ENCODE measurements at places on chromosomes 5 and 9. TPM values are rescaled to one million over a fixed set of nuclear protein-coding genes. Genes with fewer than 3 reads are reported as not detected.

The ADAMTS16 gene
- 1.4 TPM for total RNA-seq

DNA sequence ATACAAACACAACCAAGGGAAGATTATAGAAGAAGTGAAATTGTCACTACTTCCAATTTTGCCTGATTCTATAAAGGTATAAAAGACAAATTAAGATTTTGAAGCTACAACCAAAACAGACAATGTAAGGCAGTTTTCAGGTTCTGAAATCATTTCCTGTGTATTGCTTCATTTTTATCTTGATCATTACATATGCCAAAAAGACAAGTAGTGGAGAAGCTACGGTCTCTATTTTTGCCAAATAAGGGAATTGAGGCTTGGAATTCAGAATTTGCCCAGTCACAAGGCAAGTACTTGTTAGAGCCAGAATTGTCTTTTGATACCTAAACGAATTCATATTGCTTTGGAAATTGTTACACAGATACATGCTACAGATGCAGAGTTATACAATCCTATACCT lies 20.6 kb downstream of the EDIL3 start:
- no peak for ATAC-seq

- peak; percentile 40 for ATAC-seq
Observed at GRCh38 chr5:9212605-9213004, 333.3 kb downstream of the SEMA5A start.

The FAM169A gene
- total RNA-seq: 24.8 TPM

The NTRK2 gene
- total RNA-seq: 16.5 TPM

- no peak for ATAC-seq
Observed at GRCh38 chr5:102886586-102886985, 131.5 kb downstream of the PAM start.

DNA sequence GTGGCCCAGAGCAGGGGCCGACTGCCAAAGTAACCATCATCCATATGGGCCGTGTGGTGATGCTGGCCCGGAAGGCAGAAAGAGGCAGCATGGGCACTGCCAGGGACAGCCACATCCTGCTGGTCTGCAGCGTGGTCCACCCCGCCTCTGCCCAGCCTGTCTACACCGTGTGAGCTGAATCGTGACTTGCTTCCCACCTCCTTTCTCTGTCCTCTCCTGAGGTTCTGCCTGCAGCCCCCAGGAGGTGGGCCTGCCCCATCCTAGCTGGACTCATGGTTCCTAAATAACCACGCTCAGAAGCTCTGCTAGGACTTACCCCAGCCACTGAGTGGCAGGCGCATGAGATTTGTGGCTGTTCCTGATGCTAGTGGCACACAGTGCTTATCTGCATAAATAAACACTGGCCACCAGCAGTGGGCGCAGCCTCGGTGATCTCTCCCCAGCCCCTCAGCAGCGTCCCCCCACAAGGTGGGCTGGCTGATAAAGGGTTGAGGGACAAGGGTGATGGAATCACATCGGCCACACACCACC lies 22.6 kb upstream of the SUSD3 start:
- ATAC-seq: no peak

The SLC28A3 gene
- total RNA-seq: 0.31 TPM

DNA sequence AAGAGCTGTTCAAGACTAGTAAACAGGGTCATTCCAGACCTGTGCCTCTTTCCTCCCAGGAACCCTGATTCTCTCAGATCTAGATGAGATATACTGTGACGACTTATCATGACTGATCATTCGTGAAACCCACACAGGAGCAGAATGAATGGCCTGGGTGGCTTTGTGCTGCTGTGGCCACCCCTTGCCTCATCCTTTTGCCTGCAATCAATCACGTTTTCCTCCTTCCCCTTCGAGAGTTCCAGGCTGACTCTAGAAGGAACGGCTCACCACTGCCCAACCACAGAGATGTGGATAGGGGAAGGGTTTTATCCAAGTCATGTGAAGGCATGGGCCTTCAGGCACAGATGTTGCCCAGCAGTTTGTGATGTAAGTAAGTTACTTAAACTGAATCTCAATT lies 5.8 kb downstream of the ANXA6 start:
- no peak for ATAC-seq

DNA sequence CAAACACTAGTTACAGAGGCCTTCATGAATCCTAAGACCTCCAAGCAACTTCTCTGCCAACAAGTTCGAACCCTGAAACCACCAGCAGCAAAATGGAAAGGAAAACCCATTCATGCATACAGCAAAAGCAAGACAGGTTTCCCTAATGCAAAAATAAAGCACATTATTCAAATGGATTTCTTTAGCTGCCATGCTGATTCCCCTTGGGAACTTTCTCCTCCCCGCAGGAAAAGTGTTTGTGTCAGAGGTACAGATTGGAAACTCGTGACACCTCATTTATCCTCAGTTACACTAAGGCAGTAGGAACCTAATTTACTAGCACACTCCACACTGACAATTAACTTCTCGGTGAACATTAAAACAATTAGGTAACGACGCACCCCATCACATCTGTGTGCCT lies 63.4 kb downstream of the TLE1 start:
- ATAC-seq: no peak

DNA sequence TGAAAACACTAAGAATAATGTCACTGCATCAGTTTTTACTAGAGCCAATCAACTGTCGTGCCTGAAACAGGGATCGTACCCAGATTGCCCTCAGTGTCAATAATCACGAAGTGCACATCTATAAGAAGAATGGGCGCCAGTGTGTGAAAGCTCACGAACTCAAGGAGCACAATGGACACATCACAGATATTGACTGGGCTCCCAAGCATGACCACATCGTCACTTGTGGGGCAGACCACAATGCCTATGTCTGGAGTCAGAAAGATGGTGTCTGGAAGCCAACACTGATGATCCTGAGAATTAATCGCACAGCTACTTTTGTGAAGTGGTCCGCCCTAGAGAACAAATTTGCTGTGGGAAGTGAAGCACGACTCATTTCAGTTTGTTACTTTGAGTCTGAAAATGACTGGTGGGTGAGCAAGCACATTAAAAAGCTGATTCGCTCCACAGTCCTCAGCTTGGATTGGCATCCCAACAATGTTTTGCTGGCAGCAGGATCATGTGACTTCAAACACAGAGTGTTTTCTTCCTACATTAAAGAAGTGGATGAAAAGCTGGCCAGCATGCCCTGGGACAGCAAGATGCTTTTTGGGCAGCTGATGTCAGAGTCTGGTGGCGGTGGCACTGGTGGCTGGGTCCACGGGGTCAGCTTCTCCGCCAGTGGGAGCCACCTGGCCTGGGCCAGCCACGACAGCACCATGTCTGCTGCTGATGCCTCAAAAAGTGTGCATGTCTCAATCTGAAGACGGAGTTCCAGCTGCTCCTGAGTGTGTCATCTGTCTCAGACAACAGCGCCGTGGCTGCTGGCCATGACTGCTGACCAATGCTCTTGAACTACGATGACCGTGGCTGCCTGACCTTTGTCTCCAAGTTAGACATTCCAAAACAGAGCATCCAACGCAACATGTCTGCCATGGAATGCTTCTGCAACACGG lies 32.2 kb downstream of the NSA2 start:
- no peak for ATAC-seq

GRCh38 chr5:176447591-176447977 lies 601 bp upstream of the FAF2 start:
- ATAC-seq: peak; percentile 34

- no peak for ATAC-seq
Observed at GRCh38 chr9:16575142-16575985, 295.1 kb downstream of the BNC2 start.

- ATAC-seq: no peak
Observed at GRCh38 chr9:82021198-82021597, 32.6 kb downstream of the SPATA31D1 start.

DNA sequence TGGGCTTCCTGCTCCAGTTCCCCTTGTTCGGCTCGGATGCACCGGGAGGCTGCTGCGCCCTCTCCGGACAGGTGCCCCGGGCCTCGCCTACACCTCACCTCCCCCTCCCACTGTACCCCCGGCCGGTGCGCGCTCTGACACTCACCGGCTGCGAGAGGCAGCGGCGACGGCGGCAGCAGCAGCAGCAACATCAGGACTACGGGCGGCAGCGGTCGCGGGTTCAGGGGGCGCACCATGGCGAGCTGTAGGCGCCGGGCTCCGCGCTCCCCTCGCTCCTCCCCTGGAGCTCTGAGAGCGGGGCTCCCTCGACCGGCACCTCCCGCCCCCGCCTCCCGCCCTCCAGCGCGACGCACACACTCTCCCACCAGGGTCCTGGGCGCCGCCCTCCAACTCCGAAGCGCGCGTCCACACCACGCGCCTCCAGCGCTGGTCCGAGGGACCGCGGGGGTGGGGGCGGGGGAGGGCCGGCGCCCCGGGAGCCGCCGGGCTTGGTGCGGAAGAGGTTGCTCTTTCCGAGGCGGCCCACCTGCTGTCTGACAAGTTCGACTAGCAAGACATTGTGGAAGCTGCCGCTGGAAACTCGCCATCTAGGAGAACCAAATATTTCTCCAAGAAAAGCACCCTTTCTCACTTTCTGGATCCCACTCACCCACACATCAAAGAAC lies at the start of gene GFRA3:
Gene GFRA3 (minus strand): TSS at position 433 of the 665 bp plus-strand sequence. CDS start 197 bp downstream, at position 236.
- ATAC-seq: peak; percentile 86

DNA sequence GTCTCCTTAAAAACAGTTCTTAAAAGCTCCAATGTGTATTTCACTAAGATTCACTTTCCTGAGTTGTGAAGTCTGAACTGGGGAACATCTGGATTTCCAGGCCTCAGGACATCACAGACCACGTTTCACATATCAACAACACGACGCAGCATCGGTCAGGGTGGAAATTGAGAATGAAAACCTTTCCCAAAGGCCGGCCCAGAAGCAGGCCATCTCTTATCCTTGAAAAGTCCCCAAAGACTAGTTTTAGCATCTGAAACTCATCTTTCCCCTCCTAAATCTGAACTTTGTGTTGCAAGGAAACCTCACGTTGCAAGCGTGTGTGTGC lies 96.4 kb upstream of the COL5A1 start:
- ATAC-seq: no peak

The NSG2 gene
- 1.3 TPM for total RNA-seq

- ATAC-seq: no peak
Observed at GRCh38 chr5:145941448-145942130, 5.2 kb downstream of the SH3RF2 start.

- no peak for ATAC-seq
Observed at GRCh38 chr5:81251922-81252321, 18.8 kb downstream of the CKMT2 start.

Data from motor neuron (in vitro differentiated cells).